ENCODE measurements at places on chromosomes 3 and 15. TPM values are rescaled to one million over a fixed set of nuclear protein-coding genes. Genes with fewer than 3 reads are reported as not detected.

GRCh38 chr3:79258479-79258878 is 509.3 kb downstream of the ROBO1 start:
- DNase-seq: no peak

- no peak for DNase-seq
Measured at GRCh38 chr3:182925330-182925943, 54.9 kb downstream of the DCUN1D1 start.

- no peak for DNase-seq
Measured at GRCh38 chr3:146507331-146508120, 36.9 kb downstream of the PLSCR1 start.

DNA sequence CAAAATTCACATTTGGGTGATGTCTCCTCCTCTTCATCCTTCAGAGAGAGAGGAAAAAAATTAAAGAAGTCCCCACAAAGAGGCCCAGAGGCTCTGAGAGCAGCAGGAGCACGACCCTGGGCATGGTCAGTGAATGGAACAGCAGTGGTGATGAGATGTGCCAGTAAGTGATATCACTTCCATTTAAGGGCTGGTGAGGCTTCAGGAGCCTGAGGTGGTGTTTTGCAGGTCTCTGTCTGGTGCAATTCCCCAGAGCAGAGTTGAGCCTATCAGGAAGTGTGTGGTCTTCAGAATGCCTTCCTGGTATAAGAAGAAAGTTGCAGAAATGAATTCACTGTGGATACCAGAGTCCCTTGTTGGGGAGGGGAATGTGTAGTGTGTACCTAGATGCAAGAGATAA is 21.4 kb downstream of the ERICH6 start:
- no peak for DNase-seq

DNA sequence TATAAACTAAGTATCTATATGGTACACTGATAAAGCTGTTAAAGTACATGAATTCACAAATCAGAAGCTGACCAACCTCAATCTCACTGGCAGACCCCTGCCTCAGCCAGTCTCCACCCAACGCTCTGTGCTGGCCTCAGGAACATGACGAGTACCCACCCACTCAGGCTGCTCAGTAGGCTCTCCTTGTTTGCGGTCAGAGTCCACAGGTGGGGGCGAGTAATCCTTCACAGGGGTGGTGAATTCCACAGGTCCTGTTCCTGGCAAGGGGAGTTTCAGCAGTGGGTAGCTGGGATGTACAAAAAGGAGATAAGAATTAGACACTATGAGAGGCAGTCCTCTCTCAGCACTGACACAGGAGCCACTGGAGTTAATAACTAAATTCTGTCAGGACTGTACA is 40.9 kb downstream of the SCAP start:
- no peak for DNase-seq

- DNase-seq: no peak
Measured at GRCh38 chr3:114104414-114104813, 47.9 kb downstream of the QTRT2 start.

- no peak for DNase-seq
Measured at GRCh38 chr15:32131803-32132202, 101.5 kb downstream of the CHRNA7 start.

- DNase-seq: no peak
Measured at GRCh38 chr3:150545419-150546225, 674 bp downstream of the SERP1 start.

DNA sequence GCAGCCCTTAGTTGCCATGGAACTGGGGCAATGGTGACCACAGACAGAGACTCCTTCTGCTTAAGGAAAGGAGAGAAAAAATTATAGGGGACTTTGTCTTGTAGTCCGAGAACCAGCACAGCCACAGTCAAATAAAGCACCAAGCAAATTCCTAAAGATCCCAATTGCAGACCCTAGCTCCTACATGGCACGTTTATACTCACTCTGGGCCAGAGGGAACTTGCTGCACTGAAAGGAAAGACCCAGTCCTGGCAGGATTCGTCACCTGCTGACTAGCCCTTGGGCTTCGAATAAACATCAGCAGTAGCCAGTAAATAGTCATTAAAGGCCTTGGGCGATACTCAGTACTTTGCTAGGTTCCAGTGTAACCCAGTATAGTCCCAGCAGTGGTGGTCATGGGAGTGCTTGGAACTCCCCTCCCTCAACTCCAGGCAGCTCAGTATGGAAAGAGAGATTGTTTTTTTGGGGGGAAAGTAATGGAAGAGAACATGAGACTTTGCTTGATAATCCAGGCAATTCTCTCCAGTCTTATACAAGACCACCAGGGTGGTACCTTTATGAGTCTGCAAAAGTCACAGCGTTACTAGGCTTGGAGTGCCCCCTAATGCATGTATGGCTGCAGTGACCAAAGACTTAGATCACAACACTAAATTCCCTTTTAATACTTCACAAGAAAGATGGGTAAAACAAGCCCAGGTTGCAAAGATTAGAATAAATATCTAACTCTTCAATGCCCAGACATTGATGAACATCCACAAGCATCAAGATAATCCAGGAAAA is 66.4 kb upstream of the AGTR1 start:
- DNase-seq: no peak

DNA sequence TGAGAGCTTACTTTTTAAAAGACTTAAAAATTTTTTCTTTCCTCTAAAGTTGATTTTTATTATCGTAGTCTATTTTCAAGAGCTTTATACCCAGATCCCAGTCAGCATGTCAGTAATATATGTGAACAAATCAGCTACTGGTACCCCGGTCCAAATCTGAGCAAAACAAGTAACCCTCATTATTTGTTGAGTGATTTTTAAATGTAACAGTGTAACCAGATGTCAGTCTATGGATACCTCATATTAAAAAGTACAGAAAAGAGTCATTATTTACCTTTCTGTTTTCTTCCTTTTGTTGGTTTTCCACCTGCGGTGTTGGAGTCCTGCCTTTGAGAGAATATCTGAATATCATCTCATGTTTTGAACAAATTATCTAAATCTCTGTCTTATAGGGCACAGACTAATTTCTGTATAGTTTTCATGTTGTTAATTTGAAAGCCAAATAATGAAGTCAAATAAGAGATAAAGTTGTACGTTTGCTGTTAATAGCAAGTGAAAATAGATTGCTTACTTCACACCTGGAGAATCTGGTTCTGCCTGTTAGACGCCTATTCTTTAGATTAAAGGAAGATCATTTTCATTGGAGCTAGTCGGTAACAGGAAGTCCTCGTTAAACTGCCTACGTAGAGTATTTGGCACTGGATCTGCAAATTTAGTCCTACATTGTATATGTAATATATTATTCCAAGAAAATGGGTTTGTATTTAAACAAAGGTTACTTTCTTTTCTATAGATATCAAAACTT is at the start of gene STX19:
Gene STX19 (minus strand): TSS at position 505 of the 745 bp plus-strand sequence. CDS start 13,328 bp downstream, outside the sequence.
- DNase-seq: no peak

- DNase-seq: no peak
Measured at GRCh38 chr15:94692710-94693109, 461.3 kb downstream of the MCTP2 start.

- no peak for DNase-seq
Measured at GRCh38 chr3:54932606-54933005, 4.7 kb upstream of the LRTM1 start.

- no peak for DNase-seq
Measured at GRCh38 chr15:90545095-90545494, 15.4 kb downstream of the CRTC3 start.

- DNase-seq: no peak
Measured at GRCh38 chr15:85941186-85941855, 138.3 kb upstream of the AGBL1 start.

GRCh38 chr15:51108933-51109550 is 14.3 kb upstream of the TNFAIP8L3 start:
- no peak for DNase-seq

DNA sequence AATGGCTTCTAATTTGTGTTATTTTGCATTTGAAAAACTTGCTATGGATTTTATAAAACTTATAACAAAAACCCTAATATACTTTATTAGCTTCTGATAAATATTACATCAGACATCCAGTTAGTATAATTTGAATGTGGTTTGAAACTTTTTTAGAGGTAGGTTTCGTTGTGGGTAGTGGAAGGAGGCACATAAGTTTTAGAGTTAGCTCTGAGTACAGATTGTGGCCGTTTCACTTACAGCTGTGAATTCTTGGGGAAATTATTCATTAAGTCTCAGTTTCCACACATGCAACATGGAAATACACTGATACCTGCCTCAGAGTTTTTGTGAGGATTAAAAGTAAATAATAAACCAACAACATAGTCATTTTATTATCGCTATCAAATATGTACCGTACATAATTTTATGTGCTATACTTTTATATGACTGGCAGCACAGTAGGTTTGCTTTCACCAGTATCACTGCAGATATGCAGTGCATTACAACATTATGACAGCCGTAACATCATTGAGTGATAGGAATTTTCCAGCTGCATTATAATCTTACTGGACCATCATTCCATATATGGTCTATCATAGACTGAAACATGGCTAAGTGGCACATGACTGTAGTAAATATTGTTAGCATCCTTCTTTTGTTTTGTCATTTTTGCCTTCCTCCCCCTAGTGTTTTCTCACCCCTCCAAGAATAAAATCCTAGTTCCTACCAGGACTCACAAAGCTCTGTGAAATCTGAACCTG is 175.6 kb downstream of the AKAP13 start:
- no peak for DNase-seq

- no peak for DNase-seq
Measured at GRCh38 chr3:64612082-64612860, 75.5 kb downstream of the ADAMTS9 start.

DNA sequence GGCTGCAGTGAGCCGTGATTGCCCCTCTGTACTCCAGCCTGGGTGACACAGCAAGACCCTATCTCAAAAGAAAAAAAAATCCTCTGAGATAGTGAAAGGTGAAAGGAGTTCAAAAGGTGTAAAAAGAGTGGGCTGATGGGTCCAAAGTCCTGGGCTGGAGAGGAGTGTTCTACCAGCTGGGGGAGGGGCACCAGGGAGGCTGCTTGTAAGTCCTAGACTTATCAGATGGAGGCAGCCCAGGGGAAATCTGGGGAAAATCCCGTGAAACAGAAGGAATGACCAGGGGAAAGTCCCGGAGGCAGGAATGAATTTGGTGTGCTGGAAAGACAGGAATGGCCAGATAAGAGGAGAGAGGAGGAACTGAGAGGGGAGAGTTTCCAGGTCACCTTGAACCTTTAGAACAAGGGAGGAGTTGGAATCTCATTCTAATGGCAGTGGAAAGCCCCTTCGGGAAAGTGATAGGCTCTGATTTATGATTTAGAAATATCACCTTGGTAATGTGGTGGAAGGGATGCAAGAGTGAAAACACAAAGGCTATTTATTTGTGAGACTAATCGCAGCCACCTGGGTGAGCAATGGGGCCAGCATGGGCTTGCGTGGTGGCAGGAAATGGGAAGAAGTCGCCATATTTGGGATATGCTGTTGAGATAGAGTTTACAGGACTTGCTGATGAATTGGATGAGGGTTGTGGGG is 23.4 kb upstream of the PPP4R2 start:
- DNase-seq: no peak

- DNase-seq: no peak
Measured at GRCh38 chr15:61598655-61599054, 369.6 kb upstream of the RORA start.

GRCh38 chr15:32837935-32838334 is 120.1 kb downstream of the GREM1 start:
- no peak for DNase-seq

- DNase-seq: no peak
Measured at GRCh38 chr3:133376810-133377209, 23.0 kb upstream of the BFSP2 start.

DNA sequence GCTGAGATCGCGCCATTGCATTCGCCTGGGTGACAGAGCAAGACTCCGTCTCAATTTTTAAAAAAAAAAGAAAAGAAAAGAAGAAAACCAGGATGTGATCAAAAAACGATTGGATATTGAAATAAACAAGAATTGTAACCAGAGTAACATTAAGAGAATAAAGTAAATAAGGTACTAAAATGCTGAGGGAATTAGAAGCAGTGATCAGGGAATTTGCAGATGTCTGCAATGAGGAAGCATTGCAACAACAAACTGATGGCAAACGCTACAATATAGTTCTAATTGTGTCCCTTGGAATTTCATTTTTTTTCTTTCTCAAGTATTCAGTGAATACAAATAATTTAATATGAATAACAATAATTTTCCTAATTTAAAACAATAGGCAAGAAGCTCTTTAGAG is 1077.5 kb downstream of the TBL1XR1 start:
- DNase-seq: no peak

GRCh38 chr3:193554811-193555210 is at the start of gene ATP13A4:
ATP13A4 (minus strand) TSS chr3:193554895; CDS start chr3:193554799, 96 bp downstream.
- no peak for DNase-seq

- DNase-seq: no peak
Measured at GRCh38 chr3:131551761-131552160, 49.0 kb upstream of the MRPL3 start.

- no peak for DNase-seq
Measured at GRCh38 chr15:51589881-51590568, 32.5 kb downstream of the DMXL2 start.

DNA sequence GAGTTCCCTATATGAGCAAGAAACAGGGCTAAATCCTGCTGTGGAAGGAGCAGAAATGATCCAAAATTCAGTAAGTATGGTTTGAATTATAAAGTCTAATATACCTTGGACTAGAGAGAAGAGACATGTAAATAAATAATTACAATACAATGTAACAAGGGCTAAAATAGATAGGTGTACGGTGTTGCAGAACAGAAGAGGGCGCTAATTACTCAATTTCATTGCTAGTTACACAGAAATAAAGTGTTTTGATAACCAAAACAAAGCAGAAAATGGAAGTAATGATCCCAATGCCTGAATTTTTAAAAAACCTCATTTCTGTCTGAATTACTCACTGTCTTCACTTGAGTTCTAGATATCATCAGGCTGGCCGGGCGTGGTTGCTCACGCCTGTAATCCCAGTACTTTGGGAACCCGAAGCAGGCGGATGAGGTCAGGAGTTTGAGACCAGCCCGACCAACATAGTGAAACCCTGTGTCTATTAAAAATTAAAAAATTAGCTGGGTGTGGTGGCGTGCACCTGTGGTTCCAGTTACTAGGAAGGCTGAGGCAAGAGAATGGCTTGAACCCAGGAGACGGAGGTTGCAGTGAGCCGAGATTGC is 8.3 kb upstream of the PLCH1 start:
- DNase-seq: no peak

Gene EIF4E3
- polyA plus RNA-seq: 48.3 TPM

Gene SERINC4
- 4.2 TPM for polyA plus RNA-seq

Gene UCN2
- not detected for polyA plus RNA-seq

Gene CFAP100
- polyA plus RNA-seq: not detected

Gene KLHL40
- polyA plus RNA-seq: not detected

Gene C3orf85
- not detected for polyA plus RNA-seq

Gene HYAL1
- 0.75 TPM for polyA plus RNA-seq

Gene SMCO1
- not detected for polyA plus RNA-seq

Gene FBXO40
- polyA plus RNA-seq: not detected

Gene MRPL3
- polyA plus RNA-seq: 76.3 TPM

Gene ENTPD3
- polyA plus RNA-seq: not detected

Gene ZNF619
- 3.1 TPM for polyA plus RNA-seq

Gene CORO2B
- polyA plus RNA-seq: not detected
